ENCODE measurements at places on chromosomes 2 and 18. TPM values are rescaled to one million over a fixed set of nuclear protein-coding genes. Genes with fewer than 3 reads are reported as not detected.

C2orf92 gene
- 13.5 TPM for polyA plus RNA-seq

SMAD4 gene
- polyA plus RNA-seq, result 151 TPM

CDC42EP3 gene
- 59.8 TPM for polyA plus RNA-seq

AOX1 gene
- polyA plus RNA-seq, result 2.8 TPM

FAM210A gene
- polyA plus RNA-seq, result 20.5 TPM

PID1 gene
- polyA plus RNA-seq, result 7.3 TPM

TMEFF2 gene
- polyA plus RNA-seq, result 14.8 TPM

LONRF2 gene
- polyA plus RNA-seq, result 3.1 TPM

CCDC102B gene
- polyA plus RNA-seq, result 7.5 TPM

SIX3 gene
- 0.04 TPM for polyA plus RNA-seq

SLC5A7 gene
- 0.71 TPM for polyA plus RNA-seq

TUBA3E gene
- 0.04 TPM for polyA plus RNA-seq

CCL20 gene
- 0.52 TPM for polyA plus RNA-seq

ZEB2 gene
- 144 TPM for polyA plus RNA-seq

HRH4 gene
- polyA plus RNA-seq, result 0.09 TPM

CEP76 gene
- 9.3 TPM for polyA plus RNA-seq

MAL gene
- polyA plus RNA-seq, result 314 TPM

SP140 gene
- 0.58 TPM for polyA plus RNA-seq

AMER3 gene
- 0.03 TPM for polyA plus RNA-seq

POTEJ gene
- 0.12 TPM for polyA plus RNA-seq

MEP1B gene
- 0.14 TPM for polyA plus RNA-seq

ZSWIM2 gene
- not detected for polyA plus RNA-seq

CNDP1 gene
- polyA plus RNA-seq, result 1.1 TPM

FLACC1 gene
- 1.9 TPM for polyA plus RNA-seq

IRS1 gene
- 13.9 TPM for polyA plus RNA-seq

ITPRIPL1 gene
- polyA plus RNA-seq, result 4.7 TPM

TUBA4B gene
- 0.97 TPM for polyA plus RNA-seq

MC4R gene
- 0.18 TPM for polyA plus RNA-seq

DNER gene
- polyA plus RNA-seq, result 72.1 TPM

COL6A3 gene
- polyA plus RNA-seq, result 233 TPM

DSG4 gene
- polyA plus RNA-seq, result not detected

RFX8 gene
- polyA plus RNA-seq, result 1.1 TPM

RAD51AP2 gene
- 0.14 TPM for polyA plus RNA-seq

ALPI gene
- 0.06 TPM for polyA plus RNA-seq

GREB1L gene
- polyA plus RNA-seq, result 1.7 TPM

ARHGAP15 gene
- polyA plus RNA-seq, result 5.8 TPM

GREB1 gene
- 14.0 TPM for polyA plus RNA-seq

ANKRD30B gene
- 0.24 TPM for polyA plus RNA-seq

SLC14A1 gene
- polyA plus RNA-seq, result 2.5 TPM

TMEM163 gene
- 1.2 TPM for polyA plus RNA-seq

SFTPB gene
- polyA plus RNA-seq, result 0.57 TPM

GPR17 gene
- polyA plus RNA-seq, result 1.2 TPM

LYPD6 gene
- 19.9 TPM for polyA plus RNA-seq

All from right renal pelvis (tissue), 4 donors.